GM12864 (cell line): ENCODE measurements at places on chromosomes 5 and 9.

DNA sequence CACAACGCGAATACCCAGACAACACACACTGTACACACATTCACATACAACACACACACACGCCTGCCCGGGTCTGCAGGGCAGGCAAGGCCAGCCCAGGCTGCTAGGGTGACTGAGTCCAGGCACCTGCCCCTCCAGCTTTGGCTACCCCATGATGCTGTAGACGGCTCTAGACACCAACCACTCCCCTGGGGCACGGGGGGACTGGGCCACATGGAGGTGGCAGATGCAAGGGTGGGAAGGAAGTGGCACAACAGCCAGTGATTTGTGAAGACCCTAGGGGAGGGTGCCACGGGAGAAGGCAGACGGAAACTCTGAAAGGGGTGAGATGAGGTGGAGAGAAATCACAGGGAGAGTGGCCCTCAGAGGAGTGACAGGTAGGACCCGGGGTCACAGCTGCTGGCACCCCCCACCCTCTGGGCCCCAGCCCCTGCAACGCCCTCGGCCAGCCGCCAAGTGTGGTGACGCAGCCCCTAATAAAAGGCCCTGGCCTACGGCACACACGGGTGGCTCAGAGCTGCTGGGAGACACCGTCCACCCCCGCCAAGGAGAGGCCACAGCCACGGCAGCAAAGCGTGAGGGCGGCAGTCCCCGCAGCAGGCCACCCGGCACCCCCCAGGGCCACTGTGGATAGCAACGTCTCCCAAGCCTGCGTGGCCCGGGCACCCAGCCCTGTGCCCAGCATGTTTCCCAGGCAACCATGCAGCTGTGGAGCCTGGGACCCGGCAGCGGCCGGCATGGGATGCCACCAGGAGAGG, 6.6 kb upstream of the CCDC187 start:
- no peak for DNase-seq

- DNase-seq: no peak
Measured at GRCh38 chr5:77946381-77947040, 170.4 kb upstream of the TBCA start.

DNA sequence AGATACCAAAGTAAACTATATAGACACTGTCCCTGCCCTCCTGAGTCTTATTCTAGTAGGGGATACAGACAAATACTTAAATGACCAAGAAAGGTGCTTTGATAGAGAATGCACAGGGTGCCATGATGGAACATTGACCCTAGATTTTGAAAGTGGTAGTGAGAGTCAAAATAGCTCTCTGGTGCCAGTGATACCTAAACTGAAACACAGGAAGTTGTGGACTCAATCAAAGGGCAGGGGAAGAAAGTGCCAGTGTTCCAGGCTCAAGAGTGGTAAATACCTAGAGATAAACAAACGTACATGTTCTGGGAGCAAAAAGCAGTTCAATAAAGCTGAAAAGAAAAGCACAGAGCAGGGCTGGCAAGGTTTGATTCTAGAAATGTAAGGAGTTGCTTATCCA, 267.6 kb downstream of the ISL1 start:
- no peak for DNase-seq

- DNase-seq: no peak
Measured at GRCh38 chr9:12425878-12426864, 267.0 kb upstream of the TYRP1 start.

- DNase-seq: no peak
Measured at GRCh38 chr5:14708551-14708950, 44.0 kb downstream of the OTULIN start.

DNA sequence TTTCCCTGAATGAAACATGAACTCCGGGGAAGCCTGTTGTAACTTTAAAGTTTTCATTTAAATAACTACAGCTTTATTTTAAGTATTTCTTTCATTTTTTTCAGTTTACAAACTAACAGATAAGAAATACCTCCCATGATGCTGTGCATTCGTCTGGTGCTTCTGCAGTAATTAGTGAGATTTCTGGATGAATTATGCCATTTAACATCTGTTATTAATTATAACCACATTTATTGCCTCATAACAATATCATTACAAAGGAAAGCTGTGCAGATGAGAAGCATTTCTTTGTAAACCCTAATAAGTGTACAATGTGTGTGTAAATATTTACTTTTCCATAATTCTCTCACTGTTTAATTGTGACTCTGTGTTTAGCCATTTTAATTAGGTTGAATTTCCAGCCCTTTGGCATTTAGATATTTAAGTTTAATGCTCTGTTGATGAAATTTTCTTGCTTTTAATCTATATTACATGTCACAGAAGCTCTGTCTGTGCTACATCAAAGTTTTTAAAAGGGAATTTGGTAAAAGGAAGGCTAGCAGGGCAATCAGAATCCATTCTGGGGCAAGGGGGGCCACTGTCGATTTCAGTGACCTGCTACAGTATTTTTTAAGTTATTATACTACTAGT, 418.0 kb downstream of the SPATA31D1 start:
- no peak for DNase-seq

DNA sequence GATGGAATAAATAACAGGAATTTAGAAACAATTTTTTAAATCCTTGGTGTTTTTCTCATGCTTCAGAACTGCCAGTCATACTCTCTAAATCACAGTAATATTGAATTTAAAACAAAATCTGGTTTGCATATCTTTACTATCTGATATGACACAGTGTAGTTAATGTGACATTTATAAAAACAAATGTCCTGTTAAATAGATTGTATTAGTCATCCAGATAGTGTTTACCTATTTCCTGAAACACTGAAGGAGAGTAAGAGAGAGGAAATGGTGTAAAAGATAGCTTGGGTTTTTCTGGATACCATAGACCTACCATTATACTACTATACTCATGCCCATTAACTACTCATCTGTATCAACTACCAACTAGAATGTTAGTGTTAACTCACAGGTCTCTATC, 292.3 kb downstream of the MAN2A1 start:
- no peak for DNase-seq

DNA sequence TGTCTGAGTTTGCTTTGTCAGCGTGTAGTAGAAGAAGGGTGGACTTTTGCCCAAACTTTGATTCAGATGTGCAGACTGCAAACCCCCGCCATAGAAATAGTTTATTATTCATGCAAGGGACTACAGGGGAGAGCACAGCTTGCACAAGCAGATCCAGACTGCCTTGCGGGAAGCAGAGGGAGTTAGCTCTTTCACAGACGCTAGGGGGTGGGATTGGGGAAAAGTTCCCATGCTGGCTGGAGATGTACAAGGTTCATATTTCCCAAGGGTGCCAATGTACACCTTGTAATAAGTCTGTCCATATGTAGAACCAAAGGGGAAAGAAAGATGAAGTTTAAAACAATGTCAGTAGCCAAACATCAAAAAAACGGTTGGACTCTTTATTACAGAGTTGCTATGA, 749.7 kb upstream of the COX7C start:
- no peak for DNase-seq

DNA sequence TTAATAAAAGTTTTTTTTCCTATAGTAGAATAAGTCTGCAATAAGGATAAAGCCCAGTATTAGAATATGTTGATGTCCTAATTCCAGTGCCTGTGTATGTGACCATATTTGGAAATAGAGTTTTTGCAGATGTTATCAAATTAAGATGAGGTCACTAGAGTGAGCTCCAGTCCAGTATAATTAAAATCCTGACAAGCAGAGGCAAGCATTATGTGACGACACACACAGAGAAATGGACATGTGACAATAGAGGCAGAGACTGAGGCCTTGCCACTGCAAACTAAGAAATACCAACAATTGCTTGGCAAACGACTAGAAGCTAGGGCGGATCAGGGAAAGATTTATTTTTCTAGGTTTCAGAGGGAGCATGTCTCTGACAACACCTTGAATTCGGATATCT, 216.4 kb upstream of the CYLC2 start:
- DNase-seq: no peak

GRCh38 chr9:128070874-128071273, 2.8 kb downstream of the SLC25A25 start:
- no peak for DNase-seq

DNA sequence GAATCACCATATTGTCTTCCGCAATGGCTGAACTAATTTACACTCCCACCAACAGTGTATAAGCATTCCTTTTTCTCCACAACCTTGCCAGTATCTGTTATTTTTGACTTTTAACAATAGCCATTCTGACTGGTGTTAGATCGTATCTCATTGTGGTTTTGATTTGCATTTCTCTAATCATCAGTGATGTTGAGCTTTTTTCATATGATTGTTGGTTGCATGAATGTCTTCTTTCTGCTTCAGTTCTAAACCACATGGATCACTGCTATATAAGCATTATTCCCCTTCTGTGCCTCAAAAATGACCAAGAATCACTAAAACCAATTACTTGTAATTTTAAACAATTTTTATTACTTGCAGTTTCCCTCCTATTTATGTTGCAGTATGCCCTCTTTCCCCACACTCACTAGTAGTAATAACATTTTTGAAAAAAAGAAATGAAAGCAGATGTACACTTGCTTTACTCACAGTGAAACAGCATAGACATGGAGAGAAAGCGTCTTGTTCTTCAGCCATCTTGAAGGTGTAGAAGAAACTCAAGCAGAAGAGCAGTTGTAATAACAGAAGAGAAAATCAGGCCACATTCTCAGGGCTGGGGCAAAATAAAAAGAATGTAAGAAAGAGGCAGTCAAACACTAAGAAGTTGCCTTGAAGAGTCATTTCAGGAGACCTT, 4.5 kb upstream of the TMEM252 start:
- peak; percentile 57 for DNase-seq

DNA sequence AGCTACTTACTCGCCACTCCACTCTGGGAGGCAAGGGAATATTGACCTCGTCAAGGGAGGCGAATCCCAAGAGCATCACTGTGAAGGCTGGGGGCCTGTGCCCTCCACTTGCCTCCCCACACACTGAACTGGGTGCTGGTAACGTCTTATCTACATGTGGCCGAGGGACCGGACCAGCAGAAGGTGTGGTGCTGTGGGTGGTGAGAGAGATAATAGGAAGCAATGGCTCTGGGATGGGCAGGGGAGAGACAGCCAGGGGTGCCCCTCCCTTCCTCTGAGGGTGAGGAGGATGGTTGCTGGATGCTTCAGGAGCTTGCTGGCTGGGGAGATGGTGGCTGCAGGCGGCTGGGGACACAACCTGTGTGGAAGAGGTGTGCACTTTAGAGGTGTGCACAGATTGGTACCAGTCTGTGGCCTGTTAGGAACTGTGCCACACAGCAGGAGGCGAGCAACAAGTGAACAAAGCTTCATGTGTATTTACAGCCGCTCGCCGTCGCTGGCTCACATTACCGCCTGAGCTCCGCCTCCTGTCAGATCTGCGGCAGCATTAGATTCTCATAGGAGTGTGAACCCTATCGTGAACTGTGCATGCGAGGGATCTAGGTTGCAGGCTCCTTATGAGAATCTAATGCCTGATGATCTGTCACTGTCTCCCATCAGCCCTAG, 100.3 kb downstream of the ENTREP1 start:
- DNase-seq: no peak

DNA sequence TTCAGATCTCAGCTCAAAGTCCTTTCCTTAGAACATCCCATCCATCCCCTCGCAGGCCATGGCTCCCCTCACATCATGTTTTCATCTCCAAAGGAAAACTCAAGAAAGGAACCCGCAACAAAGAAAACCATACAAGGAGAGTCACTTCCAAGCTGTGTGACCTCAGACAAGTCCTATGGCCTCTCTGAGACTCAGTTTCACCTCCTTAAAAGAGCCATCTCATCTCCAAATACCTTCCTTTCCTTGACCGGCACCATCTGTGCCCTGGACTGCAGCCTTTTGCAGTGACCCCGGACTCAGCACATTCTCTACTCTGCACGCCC, 10.7 kb downstream of the CORO2A start:
- DNase-seq: no peak

GRCh38 chr5:56281489-56282165, 48.5 kb upstream of the ANKRD55 start:
- no peak for DNase-seq

DNA sequence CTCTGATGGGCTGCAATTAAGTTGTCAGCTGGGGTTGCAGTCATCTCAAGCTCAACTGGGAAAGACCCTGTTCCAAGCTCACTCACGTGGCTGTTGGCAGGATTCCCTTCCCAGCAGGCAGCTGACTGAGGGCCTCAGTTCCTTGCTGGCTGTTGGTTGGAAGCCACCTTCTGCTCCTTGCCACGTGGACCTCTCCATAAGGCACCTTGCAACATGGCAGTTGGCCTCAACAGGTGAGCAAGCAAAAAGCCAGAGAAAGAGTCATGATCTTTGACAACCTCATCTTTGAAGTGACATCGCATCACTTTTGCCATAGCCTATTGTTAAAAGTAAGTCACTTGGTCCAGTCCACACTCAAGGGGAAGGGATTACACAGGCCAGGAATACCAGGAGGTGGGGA, 17.8 kb upstream of the PRELID2 start:
- DNase-seq: no peak

DNA sequence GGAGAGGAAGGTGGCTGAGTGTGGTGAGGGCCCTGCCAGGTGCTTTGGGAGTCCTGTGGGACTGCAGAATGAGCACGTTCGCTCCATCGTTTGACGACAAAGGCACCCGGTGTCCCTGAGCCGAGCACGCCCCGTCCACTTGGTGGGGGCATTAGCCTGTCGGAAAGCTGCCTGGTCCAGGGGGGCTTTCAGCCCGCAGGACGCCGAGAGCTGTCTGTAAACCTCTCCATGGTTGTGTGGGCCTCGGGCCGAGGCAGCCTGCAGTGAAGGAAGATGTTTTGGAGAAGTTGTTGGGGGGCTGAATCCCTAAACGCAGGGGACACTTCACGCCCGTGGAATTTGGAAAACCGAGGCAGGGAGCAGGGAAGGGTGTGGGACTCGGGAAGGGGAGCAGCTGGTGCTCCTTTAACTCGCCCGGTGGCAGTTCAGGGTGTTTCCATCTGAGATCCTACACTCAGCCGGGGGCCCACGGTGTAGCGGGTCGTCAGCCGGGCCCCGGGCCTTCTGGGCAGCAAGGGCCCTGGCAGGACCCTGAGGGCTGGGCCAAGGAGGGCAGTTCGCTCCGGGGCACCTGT, 53.8 kb downstream of the MRPL36 start:
- no peak for DNase-seq
